Cardiac muscle cell (in vitro differentiated cells and primary cell): ENCODE measurements at places on chromosomes 7 and 10. TPM values are rescaled to one million over a fixed set of nuclear protein-coding genes. Genes with fewer than 3 reads are reported as not detected.

Gene FKBP9
- total RNA-seq = 81.6 and 123 TPM in 2 replicates

Gene VSTM4
- 2.3 and 6.0 TPM in 2 replicates for total RNA-seq

Gene PLAC9
- total RNA-seq = not detected in 2 replicates

Gene CPN1
- total RNA-seq = not detected in 2 replicates

Gene AGAP9
- 7.3 and 14.9 TPM in 2 replicates for total RNA-seq

Gene C10orf95
- total RNA-seq = not detected in 2 replicates

Gene CLRN3
- not detected in 2 replicates for total RNA-seq

Gene ZNF853
- total RNA-seq = 31.3 and 32.2 TPM in 2 replicates

Gene GIMAP6
- 0.04 and 0.09 TPM in 2 replicates for total RNA-seq

Gene PIP
- total RNA-seq = not detected in 2 replicates

Gene SLC29A4
- total RNA-seq = 19.5 and 28.3 TPM in 2 replicates

Gene CCDC186
- 5.2 and 8.7 TPM in 2 replicates for total RNA-seq

Gene CPA4
- 0.07 TPM in 1 of 2 replicates, not detected in the other for total RNA-seq

Gene ENTPD1
- total RNA-seq = 0.95 and 1.1 TPM in 2 replicates
